ENCODE measurements at places on chromosomes 6 and 20. TPM values are rescaled to one million over a fixed set of nuclear protein-coding genes. Genes with fewer than 3 reads are reported as not detected.

DNA sequence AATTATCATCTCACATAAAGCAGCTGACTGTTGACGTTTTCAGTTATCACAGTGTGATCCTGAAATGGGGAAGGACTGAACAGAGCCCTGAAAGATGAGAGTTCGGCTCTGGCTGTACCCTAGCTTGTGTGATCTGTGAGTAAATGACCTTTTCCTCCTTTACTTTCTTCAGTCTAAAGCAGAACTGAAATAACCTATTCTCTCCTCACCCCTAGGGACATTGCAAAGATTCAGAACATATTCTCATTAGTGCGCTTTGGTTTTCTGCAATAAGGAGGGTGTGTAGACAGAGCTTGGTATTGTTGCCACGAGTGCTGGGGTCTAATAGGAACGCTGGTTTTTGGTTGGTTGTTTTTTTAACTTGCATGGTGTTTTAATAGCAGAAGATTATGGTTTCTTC is 16.7 kb downstream of the FARS2 start:
- no peak for DNase-seq

DNA sequence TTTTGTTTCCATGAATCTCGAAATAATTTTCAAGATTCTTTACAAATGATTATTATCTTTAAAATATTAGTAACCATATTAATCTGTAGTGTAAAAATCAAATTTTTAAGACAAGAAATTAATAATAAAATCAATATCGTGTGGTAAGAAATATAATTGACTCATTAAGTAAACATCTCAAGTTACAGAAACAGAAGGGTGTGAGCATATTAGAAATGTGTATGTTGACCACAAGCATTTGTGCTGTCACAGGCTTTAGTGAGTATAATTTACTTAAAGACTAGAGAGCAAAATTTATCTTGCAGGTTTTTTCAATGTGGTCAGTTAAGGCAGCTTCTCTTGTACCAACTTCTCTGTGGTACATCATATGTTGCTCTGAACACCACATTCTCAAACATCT is 566.5 kb upstream of the IRAK1BP1 start:
- no peak for DNase-seq

- peak; percentile 35 for DNase-seq
Observed at GRCh38 chr20:54624706-54625390, 149.5 kb downstream of the DOK5 start.

Gene ENPP5
- 6.7 TPM for polyA plus RNA-seq

Gene DLK2
- 2.1 TPM for polyA plus RNA-seq
